Stimulated activated CD4-positive, alpha-beta T cell treated with anti-CD3 and anti-CD28 coated beads, Interleukin-2, amount 100 ng/mL, for 4 hours (primary cell): ENCODE measurements at places on chromosomes 6 and 20.

- DNase-seq: no peak
These were observed 87.1 kb downstream of the BACH2 start for GRCh38 chr6:90209527-90209926.

DNA sequence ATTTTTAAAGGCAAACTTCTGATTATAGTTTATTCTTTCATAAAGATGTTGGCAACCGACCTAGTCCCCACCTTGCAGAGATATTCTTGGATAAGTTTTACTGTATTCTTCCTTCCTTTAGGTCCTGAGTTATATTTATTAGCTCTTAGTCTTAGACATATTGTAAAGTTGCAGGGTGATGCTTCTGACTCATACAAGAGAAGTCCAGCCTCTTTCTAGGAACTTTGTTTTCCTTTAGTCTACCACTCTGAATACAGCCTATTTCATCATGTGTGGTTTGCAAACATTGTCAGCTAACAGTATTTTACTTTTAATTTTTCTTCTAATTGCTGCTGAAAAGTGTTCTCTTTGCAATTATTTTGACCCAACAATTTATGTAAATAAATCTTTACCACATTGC, 686.7 kb downstream of the COL12A1 start:
- DNase-seq: no peak

GRCh38 chr6:139172567-139172966, 37.7 kb downstream of the HECA start:
- DNase-seq: no peak

DNA sequence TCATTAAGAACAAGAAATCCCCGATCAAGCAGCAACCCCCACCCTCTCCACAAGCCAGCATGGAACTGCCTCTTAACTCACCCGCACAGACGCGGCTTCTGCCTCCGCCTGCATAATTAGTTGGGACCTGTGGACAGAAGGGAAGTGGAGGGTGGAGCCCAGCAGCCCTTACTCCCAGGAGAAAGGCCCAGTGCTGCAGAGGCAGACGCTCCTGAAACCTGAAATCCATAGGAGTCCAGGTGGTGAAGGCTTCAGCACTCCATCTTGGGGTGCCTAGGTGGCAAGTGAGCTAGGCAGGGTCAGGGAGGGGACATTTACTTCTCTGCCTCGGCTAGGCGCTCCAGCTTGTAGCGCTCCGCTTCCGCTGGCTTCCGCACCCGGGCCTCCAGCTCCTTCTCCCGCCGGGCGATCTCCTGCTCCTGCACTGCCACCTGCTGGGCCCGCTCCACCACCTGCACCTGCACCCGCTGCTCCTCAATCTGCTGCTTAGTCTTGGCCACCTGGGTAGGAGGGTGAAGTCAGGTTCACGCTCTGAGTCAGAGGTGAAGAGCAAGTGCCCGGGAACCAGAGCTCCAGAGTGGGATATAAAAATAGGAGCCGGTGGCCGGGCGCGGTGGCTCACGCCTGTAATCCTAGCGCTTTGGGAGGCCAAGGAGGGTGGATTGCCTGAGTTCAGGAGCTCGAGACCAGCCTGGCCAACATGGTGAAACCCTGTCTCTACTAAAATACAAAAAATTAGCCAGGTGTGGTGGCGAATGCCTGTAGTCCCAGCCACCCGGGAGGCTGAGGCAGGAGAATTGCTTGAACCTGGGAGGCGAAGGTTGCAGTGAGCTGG, 10.7 kb downstream of the TUBB start:
- DNase-seq: peak; percentile 81

GRCh38 chr6:45830441-45831139, 185.1 kb downstream of the CLIC5 start:
- DNase-seq: no peak

DNA sequence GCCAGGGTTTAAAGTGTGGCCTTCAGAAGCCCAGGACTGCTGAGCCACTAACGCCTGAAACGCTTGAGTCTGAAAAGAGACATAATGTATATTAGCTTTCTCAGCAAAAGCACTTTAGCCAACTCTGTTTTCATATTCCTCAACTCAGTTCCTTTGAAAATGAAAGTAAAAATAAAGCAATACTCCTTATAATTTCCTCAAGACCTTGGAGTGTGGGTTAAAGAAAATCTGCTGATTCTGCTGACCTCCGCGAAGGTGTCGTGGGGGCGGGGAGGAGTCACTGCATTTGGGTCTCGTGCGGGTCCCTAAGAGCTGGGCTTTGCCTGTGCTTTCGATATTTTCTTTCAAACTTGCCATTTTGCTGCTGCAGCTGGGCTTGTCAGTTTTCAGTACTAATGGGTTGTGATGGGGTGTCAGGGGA, 142.2 kb upstream of the ARID1B start:
- DNase-seq: peak; percentile 7

DNA sequence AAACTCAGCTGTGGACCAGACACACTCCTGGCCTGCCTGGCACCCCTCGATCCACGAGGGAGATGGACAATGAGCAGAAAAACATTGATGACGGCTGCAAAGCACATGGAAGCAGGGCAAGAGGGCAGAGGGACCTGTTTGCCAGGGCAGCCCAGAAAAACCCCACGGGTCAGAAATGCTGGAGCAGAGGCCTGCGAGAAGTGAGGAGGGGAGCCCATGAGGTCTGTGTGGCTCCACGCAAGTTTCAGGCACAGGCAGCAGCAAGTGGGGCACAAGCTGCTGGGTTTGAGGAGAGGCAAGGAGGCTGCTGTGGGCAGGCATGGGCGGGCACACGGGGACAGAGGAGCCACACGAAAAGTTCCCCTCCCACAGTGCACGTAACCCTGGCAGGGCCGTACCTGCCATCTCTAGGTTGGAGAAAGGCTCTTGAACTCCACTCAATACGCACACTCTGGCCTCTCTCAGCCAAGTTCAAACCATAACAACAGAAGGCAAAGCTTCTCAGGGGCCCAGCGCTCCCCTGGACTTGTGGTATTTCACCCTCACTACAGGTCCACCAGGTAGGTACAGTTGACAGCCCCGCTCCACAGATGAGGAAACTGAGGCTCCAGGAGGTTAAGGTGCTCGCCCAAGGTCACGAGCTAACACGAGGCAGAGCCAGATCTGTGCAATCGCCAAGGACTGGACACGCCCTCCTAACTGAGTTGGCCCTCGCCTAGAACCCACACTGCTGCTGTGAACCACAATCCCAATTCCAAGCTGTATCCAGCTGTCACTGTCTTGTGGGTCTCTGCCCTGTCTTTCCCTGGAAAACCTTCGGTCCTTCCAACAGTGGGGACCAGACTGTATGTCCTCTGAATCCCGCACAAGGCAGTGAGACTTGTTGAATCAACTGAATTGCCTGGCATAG, 108.2 kb downstream of the NOL4L start:
- DNase-seq: no peak

DNA sequence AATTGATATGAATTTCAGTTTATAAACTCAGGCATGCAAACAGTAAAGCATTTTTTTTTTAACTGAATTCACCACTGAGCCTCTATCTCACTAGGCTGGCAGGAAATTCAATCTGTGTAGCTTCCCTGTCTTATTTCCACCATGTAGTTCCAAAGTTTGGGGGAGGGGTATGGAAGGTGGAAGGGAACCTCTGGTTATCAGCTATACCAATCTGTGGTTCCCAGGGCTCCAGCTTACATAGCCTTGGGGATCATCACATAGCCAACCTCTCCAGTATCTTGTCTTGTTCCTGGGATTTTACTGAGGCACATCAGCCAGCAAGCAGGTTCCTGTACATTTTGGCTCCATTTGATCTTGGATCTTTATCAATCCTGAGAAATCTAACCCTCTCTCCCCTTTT, 15.6 kb downstream of the RAD21L1 start:
- DNase-seq: no peak

GRCh38 chr6:56949265-56949664, 5.6 kb upstream of the BEND6 start:
- no peak for DNase-seq

- DNase-seq: no peak
These were observed 35.1 kb downstream of the NFATC2 start for GRCh38 chr20:51507216-51508036.

- no peak for DNase-seq
These were observed 138.4 kb upstream of the TNFAIP3 start for GRCh38 chr6:137728386-137729349.

DNA sequence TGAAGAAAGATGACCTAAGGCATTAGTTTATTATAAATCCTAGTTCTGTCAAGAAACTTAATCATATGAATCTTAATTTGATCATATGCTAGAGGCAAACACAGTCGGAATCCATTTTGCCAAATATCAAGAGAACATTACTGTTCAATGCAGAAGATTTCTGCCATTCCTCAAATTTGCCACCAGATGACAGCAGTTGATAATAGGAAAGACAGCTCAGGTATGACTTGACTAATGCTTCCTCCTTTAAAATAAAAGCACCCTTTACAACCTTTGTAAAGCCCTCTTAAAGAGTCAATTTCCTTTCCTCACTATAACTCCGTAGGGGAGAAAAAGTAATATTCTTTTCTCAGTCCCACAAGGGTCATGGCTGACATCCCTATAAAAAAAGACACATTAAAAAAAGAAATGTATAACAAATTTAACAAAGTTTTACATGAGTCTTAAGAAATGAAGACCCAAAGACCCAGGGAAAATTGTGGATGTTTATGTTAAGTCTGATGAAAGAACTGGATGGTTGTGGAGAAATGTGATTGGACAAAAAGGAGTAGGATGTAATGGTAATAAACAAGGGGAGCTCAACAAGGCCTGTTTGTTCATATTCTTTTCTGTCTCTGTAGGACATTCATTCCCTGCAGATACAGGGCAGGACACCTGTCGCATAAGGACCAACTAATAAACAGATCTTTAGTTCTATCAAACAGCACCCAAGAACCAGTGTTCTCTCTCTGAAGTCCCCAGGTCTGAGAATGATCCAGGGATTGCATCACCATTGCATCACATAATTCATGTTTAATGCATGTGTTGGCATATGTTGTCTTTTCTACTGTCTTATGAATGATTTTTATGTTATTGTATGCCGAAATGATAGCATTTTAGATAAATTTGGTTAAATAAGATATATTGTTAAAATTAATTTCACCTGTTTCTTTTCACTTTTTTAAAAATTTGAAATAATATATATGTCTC, 23.0 kb upstream of the IL17A start:
- no peak for DNase-seq

- DNase-seq: no peak
These were observed 14.2 kb downstream of the MANBAL start for GRCh38 chr20:37303637-37304036.

DNA sequence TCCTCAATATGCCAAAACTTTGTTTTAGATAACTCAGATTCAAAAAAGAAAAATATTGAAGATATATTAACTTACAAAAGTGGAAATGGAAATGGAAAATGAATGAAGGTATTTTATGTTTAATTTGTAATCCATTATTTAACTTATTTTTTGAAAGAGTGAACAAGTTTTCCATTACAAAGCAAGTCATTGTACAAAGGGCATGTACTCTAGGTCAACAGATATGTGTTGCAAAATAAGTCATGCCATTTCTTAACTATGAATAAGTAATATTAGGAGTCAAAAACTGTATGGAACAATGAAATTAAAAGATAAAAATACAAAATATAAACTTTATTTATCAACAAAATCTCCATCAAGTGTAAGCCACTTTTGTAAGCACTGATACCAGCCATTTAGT, 25.9 kb upstream of the DEFB113 start:
- no peak for DNase-seq

DNA sequence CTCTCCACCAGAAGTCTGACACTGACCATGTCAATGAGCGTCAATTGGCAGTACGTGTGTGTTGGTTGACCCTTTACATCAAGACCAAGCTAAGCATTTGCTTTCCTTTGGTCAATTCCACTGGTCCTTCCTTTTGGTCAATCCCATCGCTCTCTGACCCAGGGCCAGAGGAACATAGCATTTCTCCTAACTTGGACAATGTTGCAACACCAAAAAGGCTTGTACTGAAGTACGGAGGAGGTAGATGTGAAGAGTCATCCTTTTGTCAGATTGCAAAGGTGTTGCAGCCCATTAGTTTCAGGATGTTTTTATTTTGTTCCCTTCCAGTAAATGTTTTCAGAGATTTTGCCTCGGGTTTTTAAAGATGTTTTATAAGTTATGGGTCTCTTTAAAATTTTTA, 24.6 kb downstream of the EDN1 start:
- no peak for DNase-seq

- DNase-seq: no peak
These were observed 19.7 kb upstream of the SGK2 start for GRCh38 chr20:43538878-43539700.

- no peak for DNase-seq
These were observed 160.5 kb upstream of the AGPAT4 start for GRCh38 chr6:161434350-161434749.
